ENCODE measurements at places on chromosomes 7 and 10.

DNA sequence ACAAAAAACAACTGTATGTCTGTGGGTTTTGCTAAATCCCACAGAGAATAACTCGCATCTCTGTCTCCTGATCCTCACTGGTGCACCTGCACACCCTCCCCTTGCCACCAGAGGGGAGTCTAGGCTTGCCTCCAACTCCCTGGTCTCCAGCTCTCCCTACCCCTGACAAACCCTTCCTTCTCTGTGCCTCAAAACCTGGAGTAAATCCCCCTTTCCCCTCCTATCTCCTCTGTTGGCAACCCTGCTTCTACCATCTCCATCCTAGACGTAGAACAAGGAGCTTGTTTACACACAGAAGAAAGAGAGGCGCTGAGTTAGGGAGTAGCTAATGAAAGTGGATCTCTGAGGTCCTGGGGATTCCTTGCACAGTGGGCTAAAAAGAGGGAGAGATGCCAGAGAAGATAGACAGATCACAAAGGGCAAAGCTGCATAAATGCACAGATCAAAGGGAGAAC lies 6.0 kb downstream of the MBLAC1 start:
- peak; percentile 63 for DNase-seq

GRCh38 chr7:140525743-140526142 lies 46.4 kb upstream of the MKRN1 start:
- no peak for DNase-seq

GRCh38 chr10:117175901-117176534 lies 21.3 kb upstream of the KCNK18 start:
- DNase-seq, result peak; percentile 20

DNA sequence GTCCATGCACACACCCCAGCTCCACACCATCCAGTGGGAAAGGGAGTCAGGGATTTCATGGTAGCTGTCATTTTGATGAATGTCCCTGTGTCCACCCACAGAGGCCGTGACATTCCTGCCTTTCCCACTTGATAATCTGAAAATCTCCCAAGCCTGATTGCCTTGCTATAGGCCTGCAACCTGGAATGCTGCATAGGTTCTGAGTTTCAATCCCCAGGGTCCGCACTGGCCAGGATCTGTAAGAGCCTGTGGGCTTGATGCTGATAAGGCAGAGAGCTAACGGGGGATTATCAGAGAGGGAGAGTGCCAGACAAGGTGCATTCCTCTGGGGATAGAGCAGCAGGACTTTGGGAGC lies 57.5 kb downstream of the RBM20 start:
- DNase-seq, result no peak

DNA sequence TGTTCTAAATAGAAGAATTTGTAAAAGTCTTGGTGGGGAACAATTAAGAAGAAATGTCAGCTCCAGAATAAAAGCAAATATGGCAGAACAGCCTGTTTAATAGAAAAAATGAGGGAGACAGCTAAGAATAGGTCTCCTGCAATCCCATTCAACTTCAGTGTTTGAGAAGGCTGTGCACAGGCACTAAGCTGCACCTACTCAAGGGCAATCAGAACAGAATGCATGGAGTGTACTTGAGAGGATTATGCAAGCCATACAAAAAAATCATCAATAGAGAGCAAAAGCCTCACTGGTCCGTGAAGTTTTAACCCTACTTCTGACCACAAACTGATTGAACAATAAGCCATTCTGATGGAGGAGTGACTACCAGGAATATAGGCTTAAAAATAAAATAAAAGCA lies 690.7 kb upstream of the PCDH15 start:
- DNase-seq, result no peak

DNA sequence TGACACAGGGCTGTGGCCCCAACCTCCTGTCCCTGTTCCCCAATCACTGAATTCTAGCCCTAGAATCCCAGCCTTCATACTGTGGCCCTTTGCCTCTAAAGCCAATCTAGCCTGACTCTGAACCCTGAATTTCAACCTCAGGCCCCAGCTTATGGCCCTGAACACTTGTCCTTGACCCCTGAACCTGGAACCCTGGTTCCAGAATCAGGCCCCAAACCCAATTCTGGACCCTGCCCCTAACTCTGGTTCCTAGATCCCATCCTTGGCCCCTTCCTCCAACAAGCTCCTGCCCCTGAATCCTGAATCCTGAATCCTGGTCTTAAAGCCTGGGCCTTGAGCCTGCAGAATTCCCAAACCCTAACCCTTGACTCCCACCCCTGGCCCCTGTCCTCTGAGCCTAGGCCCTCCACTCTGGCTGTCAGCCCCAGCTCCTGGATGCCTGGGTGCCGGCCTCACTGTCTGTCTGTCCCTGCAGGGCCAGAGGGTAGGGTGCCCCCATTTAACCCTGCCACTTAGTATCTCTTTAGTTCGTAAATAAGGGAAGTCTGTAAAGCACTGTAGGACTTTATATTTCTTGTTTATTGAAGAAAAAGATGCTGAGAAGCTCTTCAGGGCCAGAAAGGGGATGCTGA lies 1.3 kb downstream of the INPP5A start:
- DNase-seq, result no peak

GRCh38 chr10:24219963-24220362 lies 11.0 kb downstream of the KIAA1217 start:
- DNase-seq, result no peak

- DNase-seq, result no peak
Measured at GRCh38 chr10:112287844-112288243, 4.6 kb downstream of the TECTB start.

- DNase-seq, result no peak
Measured at GRCh38 chr7:135181261-135181928, 10.9 kb upstream of the CYREN start.

- no peak for DNase-seq
Measured at GRCh38 chr10:89627830-89628229, 17.2 kb downstream of the PANK1 start.

- no peak for DNase-seq
Measured at GRCh38 chr10:124944982-124945381, 3.1 kb downstream of the ZRANB1 start.

DNA sequence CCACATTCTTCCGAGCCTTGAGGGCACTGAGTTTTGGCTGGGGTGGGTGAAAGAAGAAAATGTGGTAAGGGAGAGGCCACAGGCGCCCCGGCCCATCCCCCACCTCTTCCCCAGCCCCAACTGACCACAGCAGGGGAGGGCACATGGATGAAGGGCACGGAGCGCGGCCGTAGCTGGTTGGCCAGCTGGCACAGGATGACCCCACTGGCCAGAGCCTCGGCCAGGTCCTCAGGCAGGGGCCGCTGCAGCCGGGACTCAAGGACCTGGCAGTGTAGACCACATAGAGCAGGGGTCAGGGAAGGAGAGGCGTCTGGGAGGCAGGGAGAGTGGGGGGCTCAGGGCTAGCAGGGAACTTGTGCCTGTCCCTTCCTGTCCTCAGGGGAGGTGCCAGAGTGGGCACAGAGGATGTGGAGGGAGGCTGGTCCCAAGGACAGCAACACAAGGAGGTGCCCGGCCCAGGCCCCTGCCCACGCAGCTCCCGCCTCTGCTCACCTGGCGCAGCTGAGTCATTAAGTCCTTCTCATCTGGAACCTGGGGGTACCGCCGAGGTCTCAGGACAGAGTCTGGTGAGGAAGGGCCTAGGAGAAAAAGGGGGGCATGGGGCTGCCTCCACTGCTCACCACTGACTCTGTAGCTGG lies 2.2 kb upstream of the SAP25 start:
- no peak for DNase-seq
